Activated T-cell treated with anti-CD3 and anti-CD28 coated beads, Interleukin-2, amount 50 U/mL, for 4 hours (primary cell): ENCODE measurements at places on chromosomes 12 and 14. TPM values are rescaled to one million over a fixed set of nuclear protein-coding genes. Genes with fewer than 3 reads are reported as not detected.
A peak's percentile ranks its signal among the peaks of the same experiment; 100 is the strongest.

- DNase-seq: no peak
These were observed 692.9 kb downstream of the BCL11B start for GRCh38 chr14:98579140-98579539.

DNA sequence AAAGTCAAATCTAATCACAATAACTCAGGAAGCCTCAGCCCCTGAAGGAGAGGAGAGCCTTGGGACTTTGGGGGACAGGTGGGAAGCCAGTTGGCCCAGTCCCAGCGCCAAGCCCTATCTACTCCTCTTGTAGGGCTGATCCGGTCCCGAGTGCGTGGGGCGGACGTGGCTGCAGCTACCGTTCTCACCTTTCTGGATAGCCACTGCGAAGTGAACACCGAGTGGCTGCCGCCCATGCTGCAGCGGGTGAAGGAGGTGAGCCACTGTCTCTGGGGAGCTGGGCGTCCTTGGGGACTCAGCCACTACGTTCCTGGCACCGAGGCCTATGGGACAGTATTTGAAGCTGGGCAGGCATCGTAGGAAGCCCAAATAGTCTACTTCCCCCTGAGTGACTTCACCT, 68.4 kb downstream of the GALNT16 start:
- DNase-seq: no peak

Gene IRAK4
- 15.4 TPM for total RNA-seq

- no peak for DNase-seq
These were observed 810 bp downstream of the MARCHF9 start for GRCh38 chr12:57755454-57756372.

- no peak for DNase-seq
These were observed 634.9 kb downstream of the DIO2 start for GRCh38 chr14:79576424-79576823.

Gene CELA1
- total RNA-seq: not detected

Gene KRT8
- 4.5 TPM for total RNA-seq

GRCh38 chr12:10364815-10365622, 24.8 kb downstream of the KLRK1 start:
- peak; percentile 45 for DNase-seq
